Psoas muscle (tissue), 8 donors: ENCODE measurements at places on chromosomes 7 and 10. TPM values are rescaled to one million over a fixed set of nuclear protein-coding genes. Genes with fewer than 3 reads are reported as not detected.

GRCh38 chr10:121772406-121772805, 155.4 kb downstream of the ATE1 start:
- no peak for DNase-seq

GRCh38 chr7:55177589-55178261, 158.9 kb downstream of the EGFR start:
- DNase-seq: no peak

DNA sequence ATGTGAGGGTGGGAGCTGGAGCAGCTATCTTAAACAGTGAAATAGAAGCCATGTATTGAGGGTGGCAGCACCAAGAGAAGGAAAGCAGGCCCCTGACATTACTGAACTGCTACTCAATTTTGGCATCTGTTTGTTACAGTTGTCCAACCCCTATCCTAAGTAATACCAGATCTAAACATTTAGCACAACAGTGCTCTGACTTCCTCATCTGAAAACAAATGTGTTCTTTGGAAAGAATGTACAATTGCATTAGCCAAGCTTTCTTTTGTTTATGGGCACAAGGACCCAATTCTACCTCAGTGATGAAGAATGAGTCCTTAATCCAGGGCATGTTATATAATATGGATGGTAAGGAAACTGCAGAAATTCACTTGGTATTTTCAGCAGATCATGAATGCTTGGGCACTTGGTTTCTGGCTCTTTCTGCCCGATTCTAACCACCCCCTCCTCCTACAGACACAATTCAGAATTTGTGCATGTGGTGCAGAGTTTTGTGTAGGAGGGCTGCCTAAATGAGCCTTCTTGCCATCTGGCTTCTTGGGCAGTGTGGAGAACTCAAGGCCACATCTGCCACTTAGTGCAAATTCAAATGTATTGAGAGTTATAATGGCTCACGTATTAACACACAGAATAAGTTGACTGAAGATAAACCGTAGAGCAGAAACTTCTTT, 36.9 kb upstream of the KMT2E start:
- DNase-seq: no peak

The BUD23 gene
- total RNA-seq: 91.7 TPM
